Renal cortex interstitium (tissue), 15 donors: ENCODE measurements at places on chromosomes 5 and 9.

GRCh38 chr9:89801742-89802670, 197.2 kb downstream of the GADD45G start:
- no peak for DNase-seq

DNA sequence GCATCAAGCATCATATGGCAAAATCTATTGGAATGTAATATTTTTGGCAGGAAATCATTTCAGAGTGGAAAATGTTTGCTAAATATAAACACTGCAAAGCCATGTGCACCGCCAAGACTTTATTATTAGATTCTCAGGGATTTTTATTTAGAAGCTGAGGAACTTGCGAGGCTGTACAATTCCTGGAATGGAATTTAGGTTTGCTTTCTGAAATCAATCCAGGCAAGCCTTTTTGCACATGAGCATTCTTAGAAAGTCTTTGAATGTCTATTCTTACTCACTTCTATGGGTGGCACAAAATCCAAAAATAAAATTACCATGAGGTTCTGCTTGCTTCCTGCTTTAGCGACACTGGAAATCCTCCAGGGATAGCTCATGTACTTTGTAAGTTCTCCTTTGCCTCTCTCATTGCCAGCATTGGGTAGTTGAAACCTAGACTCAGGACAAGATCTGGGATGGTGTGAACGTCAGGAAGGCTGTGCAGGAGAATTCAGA, 71.5 kb upstream of the PALM2AKAP2 start:
- no peak for DNase-seq

GRCh38 chr5:109590799-109591198, 98.9 kb upstream of the MAN2A1 start:
- no peak for DNase-seq

GRCh38 chr5:23727271-23727670, 219.9 kb downstream of the PRDM9 start:
- no peak for DNase-seq

DNA sequence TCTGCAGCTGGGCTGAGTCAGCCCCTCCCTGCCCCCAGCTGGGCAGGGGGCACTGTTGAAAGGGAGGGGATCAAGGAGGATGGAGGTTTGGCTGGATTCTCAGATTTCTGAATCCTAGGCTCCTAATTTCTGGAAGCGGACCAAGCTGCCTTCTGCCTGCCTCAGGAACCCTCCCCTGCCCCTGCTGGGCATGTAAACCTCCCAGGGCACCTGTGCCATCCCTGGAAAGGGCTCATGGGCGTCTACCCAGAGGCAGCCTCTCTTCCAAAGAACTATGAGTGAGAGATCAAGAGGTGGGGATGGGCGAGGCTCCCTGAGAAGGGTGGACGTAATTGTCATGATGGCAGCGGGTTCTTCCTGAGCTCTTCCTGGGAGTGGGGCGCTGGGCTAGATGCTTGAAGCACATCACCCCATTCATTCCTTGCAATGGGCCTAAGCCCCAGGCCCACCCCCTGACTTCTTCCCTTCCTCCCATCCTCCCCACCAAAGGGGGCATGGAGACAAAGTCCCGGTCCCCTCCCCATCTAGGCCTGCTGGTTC, 21.6 kb downstream of the CSF1R start:
- no peak for DNase-seq

DNA sequence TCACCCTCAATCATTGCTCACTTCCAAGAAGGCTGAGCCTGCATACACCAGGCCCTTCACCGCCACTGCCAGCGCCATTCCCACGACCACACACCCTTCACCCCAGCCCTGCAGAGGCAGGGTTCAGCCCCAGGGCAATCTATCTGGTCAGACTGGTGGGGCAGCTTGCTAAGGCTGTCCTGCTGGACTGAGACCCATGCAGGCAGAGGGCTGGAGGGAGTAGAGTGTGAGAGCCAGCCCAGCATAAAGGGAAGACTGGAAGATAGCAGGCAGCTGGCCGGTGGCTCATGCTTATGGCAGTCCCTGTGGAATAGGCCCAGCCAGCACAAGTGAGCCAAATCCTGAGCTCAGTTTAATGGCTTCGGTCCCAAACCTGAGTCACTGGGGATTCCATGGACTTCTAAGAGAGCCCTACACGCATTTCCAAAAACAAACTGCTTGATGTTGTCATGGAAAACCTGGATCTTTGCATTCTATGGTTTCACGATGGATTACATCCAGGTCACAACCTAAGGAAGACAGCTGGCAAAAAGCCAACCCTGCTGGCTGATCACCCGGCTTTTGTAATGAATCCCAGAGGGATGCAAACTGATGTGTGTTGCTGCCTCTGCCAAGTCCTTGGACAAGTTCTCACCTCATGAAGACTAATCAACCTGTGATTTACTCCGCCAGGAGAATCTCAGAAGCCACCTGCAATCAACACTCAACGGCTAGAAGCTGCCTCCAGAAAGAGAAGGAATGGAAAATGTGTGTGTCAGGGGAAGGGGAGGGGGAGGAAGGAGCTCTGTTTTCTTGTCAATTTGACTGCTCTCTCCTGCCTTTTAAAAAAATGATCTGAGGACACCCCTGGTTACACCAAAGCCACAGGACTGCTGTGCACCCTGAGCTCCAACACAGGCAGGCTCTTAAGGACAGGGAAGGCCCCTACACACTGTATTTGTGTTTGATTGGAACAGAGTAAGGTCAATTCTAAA, 143.6 kb downstream of the LHFPL2 start:
- DNase-seq: peak; percentile 72

GRCh38 chr9:120829650-120830049, 13.1 kb downstream of the PSMD5 start:
- DNase-seq: no peak

- peak; percentile 45 for DNase-seq
Observed at GRCh38 chr5:152505442-152506042, 100.5 kb upstream of the NMUR2 start.

DNA sequence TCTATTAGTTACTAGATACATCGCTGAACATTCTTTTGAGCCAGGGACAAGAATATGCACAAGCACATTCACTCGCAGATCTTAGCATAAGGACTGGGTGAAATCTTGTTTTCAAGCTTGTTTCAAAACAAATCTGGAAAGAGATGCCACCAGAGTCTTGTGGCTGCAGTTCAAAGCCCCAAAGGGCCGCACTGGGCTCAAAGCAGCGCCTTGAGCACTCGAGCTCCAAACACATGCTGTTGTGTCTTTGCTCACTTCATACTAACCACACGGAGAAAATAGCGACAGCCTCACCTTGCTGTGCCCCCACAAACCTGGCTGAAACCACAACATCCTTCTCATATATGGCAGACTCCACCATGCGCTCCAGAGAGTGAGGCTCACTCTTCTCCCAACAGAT, 34.2 kb upstream of the IL7R start:
- DNase-seq: no peak

GRCh38 chr5:56908942-56909293, 478 bp upstream of the SETD9 start:
- no peak for DNase-seq

GRCh38 chr9:75990576-75991304, 100.3 kb downstream of the PCSK5 start:
- no peak for DNase-seq

DNA sequence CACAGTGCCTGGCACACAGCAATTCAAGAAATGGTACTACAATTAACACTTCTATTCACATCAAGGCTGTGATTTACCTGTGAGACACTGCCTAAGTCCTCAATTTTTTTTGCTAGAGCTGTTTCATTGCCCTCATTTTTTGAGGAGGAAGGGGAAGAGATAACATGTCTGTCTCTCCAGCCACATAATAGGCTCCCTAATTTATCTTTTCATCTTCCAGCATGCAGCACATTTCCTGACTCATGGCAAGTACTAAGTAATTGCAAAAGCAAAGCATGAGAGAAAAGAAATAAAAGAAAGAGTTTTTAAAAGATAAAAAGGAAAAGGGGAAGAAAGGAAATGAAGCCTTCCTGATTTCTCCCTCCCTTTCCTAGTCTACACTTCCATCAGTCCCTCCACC, 26.9 kb upstream of the RNF38 start:
- no peak for DNase-seq

DNA sequence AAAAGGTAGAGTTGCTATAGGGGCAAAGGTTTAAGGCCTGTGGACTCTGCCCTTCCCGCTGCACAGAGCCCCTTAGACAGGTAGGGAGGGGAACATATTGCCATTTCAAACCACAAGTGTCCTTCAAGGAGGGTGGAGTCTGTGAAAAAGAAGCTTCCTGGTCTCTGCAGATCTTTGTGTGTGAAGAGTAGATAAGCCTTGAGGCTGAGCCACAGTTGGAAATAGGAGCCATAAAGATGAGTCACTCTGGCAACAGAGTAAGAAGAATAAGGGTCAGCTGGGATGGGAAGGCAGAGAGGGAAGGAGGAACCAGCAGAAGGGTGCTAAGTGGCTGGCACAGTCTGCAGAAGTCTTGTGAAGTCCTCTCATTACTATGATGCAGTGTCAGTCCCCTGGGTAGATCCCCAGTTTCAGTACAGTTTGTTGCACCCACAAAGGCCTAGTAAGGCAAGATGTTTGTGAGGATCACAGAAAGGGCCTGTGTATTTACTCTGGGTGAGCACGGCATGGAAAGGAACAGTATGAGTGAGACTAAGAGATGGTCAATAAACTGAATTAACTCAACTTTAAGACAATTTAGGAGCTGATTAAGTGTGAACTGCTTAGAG, 18.1 kb downstream of the GRXCR2 start:
- no peak for DNase-seq

DNA sequence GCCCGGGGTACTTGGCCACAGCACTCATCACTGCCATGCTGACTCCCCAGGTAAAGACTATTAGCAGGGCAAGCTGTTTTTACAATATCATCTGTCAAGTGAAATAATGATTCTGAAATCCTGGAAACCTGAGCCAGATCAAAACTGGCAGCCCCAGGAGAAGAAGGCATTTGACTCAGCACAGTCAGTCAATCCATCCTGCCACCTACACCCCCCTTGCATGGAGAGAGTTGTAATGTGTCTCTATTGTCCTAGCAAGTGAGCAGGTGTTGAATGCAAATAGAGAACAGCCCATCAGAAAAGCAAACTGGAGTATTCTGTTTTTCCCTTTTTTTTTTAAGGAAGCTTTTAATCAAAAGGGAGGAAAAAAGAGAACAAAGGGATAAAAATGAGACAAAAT, 291.2 kb downstream of the BRINP1 start:
- DNase-seq: no peak

DNA sequence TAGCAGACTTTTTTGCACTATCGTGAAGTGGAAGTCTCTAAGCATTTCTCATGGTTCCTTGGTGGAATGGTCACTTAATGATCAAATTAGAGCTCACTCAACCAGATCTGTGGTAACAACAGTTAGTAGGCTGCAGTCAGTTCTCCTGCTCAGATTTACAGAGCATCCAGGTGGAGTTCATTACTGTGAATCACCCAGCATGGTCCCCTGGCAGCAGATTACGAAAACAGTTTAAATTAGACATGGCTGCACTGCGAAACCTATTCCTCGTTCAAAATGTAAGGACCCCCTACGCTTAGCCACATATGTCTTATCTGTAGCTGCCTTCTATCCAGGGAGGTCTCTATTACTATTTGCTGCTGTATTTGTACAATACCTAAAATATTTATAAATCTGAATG, 823.6 kb upstream of the ARRDC3 start:
- DNase-seq: no peak

GRCh38 chr9:32748013-32748412, 35.3 kb upstream of the TMEM215 start:
- no peak for DNase-seq

DNA sequence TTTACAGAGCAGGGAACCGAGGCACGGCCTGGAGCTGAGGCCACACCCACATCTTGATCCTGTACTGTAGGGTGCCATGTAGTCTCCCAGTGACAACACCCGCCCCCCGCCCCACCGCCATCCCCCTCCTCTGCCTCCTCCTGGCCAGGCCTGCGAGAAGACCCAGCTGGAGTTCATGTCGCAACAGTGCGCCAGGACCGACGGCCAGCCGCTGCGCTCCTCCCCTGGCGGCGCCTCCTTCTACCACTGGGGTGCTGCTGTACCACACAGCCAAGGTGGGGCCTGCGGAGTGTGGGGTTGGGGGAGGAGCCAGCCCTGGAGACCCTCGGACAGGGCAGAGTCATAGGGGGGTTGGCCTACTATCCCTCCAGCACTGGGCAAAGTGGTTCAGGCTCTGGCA, 14.5 kb downstream of the ADAMTS13 start:
- DNase-seq: no peak
